ENCODE measurements at places on chromosomes 7 and 10.

- DNase-seq, result no peak
Measured at GRCh38 chr10:22460101-22460500, 114.8 kb downstream of the SPAG6 start.

- DNase-seq, result no peak
Measured at GRCh38 chr10:72049969-72050781, 38.2 kb downstream of the SPOCK2 start.

DNA sequence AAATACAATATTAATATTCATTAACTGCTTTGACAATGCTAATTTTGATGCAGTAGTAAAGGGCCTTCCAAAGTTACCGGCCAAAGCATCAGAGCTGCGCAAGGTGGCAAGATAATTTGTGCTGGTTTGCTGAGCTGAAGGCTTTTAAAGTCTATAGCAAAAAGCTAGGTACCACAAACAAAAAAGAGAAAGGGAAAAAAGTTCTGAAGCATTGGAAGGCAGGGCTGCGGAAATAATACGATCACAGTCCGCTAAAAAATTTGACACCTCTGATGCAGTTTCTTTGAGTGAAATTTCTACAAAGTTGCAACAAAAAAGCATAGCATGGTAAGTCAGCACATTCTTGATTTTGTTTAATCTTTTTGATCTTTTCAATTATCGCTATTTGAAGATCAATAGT is 175.6 kb downstream of the TCF7L2 start:
- DNase-seq, result no peak

- no peak for DNase-seq
Measured at GRCh38 chr7:149721084-149721601, 52.2 kb downstream of the ZNF467 start.

DNA sequence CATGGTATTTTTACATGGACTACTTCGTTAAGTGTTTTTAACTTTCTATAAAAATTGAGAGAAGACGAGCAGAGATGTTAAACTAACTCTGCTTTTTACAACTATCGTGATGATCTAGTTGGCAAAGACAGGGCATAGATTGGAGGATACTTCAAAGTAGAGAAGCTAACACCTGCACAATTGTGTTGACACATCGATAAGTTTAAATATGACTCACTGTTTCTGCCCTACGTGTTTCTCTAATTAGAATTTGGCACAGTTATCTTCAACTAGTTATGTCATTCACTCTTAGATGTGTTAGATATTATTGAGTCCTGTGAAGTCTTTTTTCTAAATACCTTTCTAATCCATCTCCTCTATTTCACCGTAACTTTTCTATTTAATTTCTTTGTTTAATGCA is 68.5 kb upstream of the FERD3L start:
- DNase-seq, result no peak

- DNase-seq, result no peak
Measured at GRCh38 chr10:28400681-28401080, 97.8 kb upstream of the MPP7 start.

DNA sequence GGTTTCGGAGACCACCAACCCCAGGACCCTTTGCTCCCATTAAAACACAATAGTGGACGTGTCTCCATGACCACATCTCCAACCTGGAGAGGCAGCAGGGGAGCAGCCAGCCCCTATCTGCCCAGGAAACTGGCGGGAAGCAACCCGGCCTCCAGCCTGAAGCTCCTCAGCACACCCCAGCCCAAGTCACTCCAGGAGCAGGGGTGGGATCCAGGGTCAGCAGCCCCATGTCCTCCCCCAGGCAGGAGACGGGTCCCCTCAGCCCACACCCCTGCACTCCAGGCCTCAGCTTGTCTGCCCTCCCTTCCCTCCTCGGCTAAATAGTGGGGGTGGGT is 601 bp downstream of the ADAM8 start:
- DNase-seq, result no peak

- peak; percentile 24 for DNase-seq
Measured at GRCh38 chr7:5396542-5396941, 27.1 kb downstream of the TNRC18 start.

DNA sequence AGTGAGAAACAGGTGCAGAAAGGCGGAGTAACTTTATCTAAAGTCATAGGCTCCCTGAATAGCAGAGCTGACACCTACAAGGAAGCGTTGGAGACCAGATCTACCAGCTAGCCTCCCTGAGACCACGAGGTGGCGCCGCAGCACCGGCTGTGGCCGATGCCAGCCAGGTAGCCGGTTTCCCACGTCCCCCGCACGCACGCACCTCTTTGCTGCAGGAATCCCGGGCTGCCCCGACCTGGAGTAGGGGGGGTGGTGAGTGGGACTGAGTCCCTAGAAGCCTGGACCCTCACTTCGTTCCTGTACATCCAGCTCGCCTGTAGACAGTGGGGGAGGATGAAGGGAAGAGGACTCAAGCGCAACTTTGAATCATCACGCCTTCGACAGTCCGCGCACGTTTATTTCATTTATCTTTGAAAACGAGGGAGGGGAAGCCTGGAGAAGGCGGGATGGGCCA is 3.7 kb downstream of the ELOVL3 start:
- DNase-seq, result peak; percentile 73

DNA sequence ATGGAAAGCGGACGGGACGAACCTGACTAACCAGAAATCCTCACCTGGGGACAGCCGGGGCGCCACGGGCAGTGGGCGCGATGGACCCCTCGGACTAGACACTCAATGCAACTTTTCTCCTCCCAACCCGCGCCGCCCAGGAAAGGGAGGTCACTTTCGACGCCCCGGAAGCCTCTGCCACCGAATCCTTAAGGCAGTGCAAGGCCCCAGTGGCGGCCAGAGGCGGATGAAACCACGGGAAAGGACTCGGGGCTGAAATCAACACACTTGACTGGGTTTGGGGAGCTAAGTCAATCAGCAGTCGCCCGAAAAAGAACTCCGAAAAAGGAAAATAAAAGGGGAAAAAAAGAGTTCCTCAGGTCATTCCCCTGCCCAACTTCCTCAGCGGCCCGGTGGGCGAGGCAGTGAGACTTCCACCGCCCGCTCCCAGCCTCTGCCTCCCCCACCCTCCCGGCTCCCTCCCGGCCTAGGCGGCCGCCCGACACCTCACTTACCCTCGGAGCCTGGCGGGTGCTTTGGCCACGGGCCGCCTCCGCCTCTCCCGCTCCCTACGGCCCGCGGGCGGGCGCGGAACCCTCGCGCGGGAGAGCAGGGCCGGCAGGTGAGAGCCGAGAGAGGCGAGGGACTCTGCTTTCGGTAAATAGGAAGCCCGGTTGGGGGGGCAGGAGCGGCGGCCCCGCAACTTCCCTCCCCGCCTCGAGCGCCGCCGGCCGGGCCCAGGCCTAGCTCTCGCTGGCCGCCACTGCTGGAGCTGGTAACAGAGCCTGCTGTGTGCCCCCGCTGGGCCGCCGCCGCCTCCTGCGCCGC is 518 bp downstream of the WAPL start:
- DNase-seq, result no peak

DNA sequence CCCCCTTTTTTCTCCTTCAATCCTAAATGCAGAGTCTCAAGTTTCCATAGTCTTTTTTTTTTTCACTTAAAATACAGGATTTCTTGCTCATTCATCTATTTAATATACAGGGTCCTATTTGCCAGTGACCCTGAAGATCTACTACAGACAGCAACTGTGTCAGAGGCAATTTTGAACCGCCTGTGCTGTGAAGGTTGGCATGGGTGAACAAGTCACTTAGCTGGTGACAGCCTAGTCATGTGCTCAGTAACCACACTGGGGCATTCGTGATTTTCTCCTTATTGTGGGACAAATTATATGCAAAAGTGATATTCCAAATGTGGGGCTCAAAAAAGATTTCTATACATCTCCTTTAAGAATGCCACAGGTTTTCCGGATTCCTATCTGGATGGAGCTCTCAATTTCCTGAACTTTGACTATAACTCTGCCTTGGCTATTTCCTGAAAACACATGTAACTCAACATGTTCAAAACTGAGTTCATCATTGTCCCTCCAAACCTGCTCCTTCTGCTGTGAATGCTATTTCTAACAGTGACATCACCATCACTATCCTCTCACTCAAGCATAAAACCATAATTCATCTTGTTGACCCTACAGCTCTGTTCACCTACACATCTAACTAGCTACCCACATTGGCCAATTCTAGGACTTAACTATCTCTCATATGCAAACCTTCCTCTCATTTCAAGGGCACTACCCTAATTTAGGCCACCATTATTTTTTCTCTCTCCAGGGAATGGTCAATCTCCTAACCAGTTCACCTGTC is 36.7 kb downstream of the CDK6 start:
- DNase-seq, result no peak

GRCh38 chr7:112125250-112125649 is 80.9 kb downstream of the DOCK4 start:
- DNase-seq, result no peak

- DNase-seq, result no peak
Measured at GRCh38 chr10:77943121-77943901, 16.8 kb upstream of the DLG5 start.

- no peak for DNase-seq
Measured at GRCh38 chr7:47482013-47482875, 99.7 kb downstream of the TNS3 start.

DNA sequence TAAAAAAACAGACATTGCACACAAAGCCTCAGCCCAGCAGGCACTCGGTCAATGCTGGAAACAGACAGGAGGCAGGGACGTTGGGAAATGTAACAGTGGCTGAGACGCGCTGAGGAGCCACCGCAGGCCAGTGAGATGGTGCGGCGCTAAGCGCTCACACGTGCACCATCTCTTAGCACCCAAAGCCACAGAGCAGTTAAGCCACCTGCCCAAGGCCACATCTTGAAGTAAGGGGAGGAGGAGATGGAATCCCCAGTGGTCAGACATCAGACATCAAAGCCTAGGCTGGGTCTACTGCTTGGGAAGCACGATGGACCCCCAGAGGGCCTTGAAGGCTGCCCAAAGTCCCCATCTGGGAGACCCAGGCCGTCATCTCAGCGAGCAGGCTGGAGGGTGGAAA is 15.6 kb downstream of the LAT2 start:
- no peak for DNase-seq

- DNase-seq, result no peak
Measured at GRCh38 chr7:70104243-70104642, 506.0 kb downstream of the AUTS2 start.

- no peak for DNase-seq
Measured at GRCh38 chr10:123909866-123910265, 18.3 kb upstream of the CPXM2 start.

DNA sequence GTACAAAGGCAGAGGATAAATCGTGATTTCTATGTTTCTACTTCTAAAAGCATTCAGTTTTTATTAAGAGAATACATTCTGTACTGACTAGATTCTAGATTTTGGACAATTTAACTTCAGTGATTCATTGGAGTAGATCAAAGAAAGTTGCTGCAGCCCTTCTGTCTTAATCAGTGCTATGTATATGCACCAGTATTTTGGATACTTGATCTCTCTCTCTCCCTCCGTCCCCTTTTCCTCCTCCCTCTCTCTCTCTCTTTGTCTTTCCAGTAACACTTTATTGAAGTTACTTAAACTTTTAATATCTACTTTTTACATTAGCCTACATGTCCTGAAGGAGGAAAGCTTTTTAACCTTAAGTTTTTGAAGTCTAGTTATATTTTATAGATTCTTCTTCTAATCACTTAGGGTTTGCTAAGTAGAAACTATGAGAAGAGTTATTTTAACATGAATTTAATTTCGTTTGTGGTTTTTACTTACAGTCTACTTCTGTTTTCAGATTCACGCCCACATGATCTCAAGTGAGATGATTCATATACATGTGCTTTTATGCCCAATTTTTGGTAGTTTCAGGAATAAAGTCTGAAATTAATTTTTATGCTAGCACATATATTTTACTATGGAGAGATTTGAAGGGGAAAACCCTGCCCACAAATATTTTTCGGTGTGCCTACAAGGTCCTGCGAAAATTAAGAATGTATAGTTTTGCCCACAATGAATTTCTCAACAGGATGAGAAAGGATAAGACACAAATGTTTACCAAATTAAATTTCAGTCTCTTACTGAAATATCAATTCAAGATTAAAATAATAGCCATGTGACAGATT is 9.1 kb downstream of the MDFIC start:
- no peak for DNase-seq

DNA sequence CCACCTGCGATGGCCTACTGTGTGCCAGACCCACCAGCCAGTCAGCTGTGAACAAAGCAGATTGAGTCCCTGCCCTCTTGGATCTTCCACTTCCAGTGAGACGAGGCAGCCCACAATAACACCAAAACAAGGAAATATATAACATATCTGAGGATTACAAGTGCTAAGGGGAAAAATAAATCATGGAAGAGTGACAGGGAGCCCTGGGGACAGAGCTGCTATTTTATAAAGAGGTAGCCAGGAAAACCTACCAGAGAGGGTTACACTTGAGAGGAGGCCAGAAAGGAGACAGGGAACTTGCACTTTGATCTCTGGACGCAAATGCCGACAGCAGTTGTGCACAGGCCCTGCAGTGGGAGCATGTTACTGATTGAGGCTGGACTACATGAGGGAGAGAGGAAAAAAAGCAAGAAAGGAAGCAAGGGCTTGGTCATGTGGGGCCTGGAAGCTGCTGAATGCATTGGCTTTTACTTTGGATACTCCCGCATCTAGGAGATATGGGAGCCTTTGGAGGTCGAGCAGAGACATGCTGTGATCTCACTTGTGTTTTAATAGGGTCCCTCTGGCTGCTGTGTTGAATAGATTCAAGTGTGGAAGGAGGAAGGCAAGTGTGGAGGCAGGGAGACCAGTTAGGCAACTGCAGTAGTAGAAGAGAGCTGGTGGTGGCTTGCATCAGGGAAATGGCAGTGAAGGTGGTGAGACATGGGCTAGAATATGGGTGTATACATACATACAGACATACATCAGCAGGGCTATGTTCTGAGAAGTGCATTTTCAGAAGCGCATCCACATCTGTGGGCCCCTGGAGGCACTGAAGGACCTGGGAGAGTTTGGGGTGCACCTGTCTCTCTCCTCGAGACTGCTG is 26.2 kb downstream of the MINDY4 start:
- DNase-seq, result no peak

GRCh38 chr10:128763588-128763987 is 637.4 kb upstream of the MKI67 start:
- DNase-seq, result no peak

DNA sequence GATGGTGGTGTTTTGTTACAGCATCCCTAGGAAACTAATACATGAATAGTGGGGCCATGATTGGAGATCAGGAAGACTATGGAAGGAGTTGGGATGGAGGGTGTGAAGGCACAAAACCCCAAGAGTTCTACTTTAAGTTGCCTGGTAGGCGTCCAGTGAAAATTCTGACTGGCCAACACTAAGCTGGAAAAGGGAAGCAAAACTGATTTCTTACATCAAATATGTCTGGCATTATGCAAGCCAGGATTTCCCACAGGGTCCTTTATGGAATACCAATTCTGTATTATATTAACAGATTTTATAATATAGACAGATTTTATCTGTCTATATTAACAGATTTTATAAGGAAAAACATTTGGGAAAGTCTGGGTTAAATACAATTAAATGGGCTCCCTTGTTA is 16.2 kb downstream of the CPVL start:
- DNase-seq, result no peak

DNA sequence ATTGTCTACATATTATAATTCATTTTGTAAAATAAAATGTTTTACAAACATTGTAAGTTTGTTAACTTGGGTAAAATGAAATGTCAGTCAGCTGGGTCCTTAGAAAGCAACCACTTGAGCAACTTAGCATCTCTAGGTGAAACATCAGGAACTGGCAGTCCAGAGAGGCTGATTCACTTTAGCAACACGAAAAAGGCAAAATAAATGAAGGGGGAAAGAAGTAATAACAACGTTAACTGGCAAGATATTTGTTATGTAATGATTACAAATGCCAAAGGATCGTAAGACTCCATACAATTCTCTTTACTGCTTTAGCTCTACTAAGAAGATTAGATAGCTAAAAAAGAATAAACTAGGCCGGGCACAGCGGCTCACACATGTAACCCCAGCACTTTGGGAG is 5.0 kb downstream of the PDZD8 start:
- no peak for DNase-seq

- DNase-seq, result no peak
Measured at GRCh38 chr10:88835910-88836221, 15.8 kb downstream of the ANKRD22 start.

Data from activated CD8-positive, alpha-beta memory T cell treated with anti-CD3 and anti-CD28 coated beads for 4 hours (primary cell).